ENCODE measurements at places on chromosomes 11 and 22.

- no peak for DNase-seq
Observed at GRCh38 chr11:48025293-48025983, 45.1 kb downstream of the PTPRJ start.

- no peak for DNase-seq
Observed at GRCh38 chr22:42683578-42684283, 34.5 kb upstream of the CYB5R3 start.

- DNase-seq, result peak; percentile 16
Observed at GRCh38 chr11:107496011-107496410, 38.4 kb upstream of the CWF19L2 start.

- no peak for DNase-seq
Observed at GRCh38 chr11:120893440-120894201, 130.3 kb upstream of the TBCEL start.

DNA sequence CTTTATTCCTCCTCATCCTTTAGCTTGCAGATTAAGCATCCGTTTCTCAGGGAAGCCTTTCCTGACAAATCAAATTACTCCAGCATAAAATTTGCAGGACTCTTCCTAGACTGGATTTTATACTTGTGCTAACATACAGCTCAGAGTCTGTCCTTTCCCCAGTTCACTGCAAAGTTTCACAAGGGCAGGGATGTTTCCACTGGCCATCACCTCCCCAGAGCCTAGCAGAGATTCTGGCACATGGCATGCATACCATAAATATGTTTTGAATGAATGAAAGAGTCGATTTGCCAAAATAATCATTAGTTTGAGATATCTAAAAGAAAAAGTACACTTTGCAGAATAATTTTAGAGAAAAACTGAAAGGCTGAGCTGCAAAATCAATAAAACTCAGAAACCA lies 10.6 kb downstream of the MSANTD4 start:
- no peak for DNase-seq

GRCh38 chr22:18947905-18948304 lies 11.8 kb upstream of the PRODH start:
- DNase-seq, result no peak

GRCh38 chr11:5366856-5367255 lies 15.5 kb downstream of the OR51B6 start:
- DNase-seq, result no peak

GRCh38 chr11:47101406-47101805 lies 75.3 kb downstream of the ARFGAP2 start:
- DNase-seq, result no peak

- DNase-seq, result no peak
Observed at GRCh38 chr11:862081-862661, 19.5 kb downstream of the TSPAN4 start.

GRCh38 chr22:44146088-44146861 lies 34.5 kb upstream of the PARVG start:
- no peak for DNase-seq

- no peak for DNase-seq
Observed at GRCh38 chr22:28889478-28890024, 6.2 kb downstream of the ZNRF3 start.

- no peak for DNase-seq
Observed at GRCh38 chr11:128568166-128568778, 19.1 kb downstream of the ETS1 start.

DNA sequence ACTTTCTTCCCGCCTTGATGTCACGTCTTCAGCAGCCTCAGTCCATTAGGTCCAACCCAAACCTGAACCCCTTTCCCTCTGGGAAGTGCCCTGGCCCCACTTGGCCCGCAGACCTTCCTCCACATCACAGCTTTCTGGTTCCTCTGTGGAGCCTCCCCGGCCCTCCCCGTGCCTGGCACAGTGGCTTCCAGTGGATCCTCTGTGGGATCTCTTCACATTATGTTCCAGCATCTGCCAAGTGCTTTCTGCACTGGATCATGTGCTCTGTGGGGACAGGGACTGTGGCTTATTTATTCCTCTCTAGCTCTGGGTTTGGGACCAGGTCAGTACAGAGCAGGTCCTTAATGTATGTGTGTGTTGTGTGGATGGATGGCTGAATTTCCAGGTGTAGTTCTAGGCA lies 30.9 kb downstream of the POLR3H start:
- DNase-seq, result no peak

GRCh38 chr22:38843201-38843656 lies 599 bp downstream of the NPTXR start:
- peak; percentile 32 for DNase-seq

GRCh38 chr22:23144432-23144831 lies 845 bp upstream of the RAB36 start:
- DNase-seq, result no peak

DNA sequence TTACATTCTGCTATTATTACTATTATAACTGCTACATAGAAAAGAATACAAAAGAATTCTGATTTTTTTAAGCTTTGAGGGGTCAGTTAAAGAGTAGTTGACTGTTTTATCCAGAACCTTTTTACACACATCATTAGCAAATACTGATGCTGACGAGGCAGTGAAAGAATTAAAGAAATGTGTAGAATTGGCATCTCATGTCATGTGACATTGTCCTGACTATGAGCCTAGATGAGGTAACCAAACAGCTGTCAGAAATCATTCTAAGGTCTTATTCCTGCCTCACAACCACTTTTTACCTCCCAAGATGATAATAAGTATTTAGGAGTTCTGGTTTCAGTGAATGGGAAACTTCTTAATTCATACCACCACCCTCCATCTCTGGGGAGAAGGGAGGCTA lies 121.0 kb downstream of the SLC1A2 start:
- no peak for DNase-seq

DNA sequence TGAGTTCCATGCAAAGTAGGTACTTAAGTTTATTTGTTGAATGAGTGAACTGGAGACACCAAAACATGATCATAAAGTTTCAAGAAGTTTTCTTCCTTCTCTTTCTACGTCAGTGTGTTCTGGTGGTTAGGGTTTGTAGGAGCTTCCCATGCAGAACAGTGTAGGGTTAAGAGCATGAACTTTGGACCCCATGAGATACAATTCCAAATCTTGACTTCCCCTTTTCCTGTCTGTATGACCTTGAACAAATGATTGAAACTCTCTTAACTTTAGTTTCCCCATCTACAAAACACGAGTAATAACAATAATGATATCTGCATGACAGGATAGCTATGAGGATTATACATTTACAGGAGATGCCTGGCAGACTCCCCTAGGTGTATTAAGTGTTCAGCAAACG lies 41.0 kb upstream of the TENM4 start:
- no peak for DNase-seq

- DNase-seq, result no peak
Observed at GRCh38 chr11:73218106-73218829, at the start of gene P2RY2. P2RY2 (plus strand) TSS chr11:73218281; CDS start chr11:73234160, 15,879 bp downstream.

DNA sequence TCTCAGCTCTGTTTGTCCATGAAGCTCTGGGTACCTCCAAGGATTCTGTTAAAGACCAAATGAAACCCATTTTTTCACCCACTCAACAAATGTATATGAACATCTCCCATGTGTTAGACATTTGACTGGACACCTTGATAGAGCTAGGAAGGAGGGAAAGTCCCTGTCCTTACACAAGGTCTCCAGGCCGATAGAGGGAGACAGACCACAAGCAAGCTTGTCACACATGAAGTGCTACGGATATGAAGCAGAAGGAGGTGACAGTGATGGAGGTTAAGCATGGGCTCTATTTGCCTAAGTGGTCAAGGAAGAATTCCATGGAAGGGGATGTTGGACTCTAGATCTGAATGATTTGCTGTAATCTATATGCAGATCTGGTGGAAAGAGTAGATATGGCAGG lies 138.5 kb downstream of the MYO18B start:
- no peak for DNase-seq

DNA sequence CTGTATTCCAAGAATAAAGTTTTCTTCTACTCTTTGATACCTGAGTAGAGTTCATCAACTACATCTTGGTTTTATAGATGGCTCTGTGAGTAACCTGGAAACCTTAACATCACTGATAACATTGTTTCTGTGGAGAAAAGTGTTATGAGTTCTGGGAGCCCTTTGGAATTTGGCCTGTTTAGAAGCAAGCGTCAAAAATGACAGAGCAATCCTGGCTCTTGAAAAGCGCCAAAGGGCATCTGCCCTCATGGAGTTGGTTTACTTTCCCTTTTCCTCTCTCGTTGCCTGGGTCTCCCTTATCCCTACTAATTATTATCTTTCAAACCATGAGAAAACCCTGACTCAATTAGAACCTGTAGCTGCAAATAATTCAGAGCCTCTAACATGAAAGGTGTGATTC lies 140.1 kb downstream of the DBX1 start:
- no peak for DNase-seq

DNA sequence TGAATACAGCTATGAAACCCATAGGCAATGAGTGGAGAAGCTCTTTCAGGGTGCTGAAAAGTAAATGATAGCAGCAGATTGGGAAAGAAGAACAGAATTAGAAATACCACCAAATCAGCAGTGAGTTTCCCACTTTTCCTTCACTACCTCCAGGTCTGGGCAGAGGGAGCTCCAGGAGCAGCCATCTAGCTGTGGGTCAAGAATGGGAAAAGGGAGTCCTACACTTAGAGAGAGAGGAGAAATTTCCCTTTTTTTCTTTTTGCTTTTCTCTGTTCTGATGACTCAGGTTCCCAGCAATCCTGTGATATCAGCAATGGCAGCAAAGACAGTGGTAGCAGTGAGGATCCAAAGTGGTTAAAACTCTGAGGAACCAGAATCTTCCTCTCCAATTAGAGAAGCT lies 263.9 kb downstream of the NXPE2 start:
- DNase-seq, result no peak

DNA sequence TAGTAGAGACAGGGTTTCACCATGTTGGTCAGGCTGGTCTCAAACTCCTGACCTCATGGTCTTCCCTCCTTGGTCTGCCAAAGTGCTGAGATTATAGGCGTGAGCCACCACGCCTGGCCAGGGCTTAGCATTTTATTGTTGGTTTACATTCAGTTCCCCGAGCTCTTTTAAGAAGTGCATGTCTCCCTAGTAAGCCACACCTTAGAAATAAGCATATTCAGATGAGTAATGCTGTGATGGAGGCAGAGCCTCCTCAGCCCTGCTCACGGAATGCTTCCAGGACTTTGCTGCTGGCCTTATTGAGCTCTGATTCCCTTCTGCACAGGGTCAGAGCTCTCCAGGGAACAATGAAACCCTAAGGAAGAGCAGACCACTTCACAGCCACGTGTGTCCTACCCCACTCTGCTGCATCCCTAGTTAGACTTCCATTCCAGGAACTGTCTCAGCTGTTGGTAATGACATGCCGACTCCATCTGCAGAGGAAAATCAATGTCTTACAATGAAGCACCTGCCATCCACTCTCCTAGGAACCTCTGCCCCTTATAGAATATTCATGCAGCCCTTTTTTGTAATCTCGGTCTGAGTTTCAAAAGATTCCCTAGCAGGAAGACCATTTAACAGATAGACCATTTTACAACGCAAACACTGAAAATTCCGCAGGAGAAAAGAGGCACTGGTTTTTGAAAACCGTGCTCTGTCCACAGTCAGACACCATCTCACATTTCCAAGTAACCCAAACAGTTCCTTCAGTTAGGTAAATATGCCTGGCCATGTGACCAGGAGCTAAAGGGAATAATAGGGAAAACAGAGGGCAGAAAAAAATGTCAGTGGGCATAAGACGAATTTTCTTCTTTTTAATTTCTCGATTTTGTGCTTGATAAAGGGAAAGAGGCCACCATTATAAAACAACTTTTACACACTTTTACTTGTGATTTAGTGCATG lies 1.7 kb upstream of the JAM3 start:
- no peak for DNase-seq

GRCh38 chr11:2667940-2668339 lies 31.9 kb downstream of the KCNQ1OT1 start:
- DNase-seq, result no peak

DNA sequence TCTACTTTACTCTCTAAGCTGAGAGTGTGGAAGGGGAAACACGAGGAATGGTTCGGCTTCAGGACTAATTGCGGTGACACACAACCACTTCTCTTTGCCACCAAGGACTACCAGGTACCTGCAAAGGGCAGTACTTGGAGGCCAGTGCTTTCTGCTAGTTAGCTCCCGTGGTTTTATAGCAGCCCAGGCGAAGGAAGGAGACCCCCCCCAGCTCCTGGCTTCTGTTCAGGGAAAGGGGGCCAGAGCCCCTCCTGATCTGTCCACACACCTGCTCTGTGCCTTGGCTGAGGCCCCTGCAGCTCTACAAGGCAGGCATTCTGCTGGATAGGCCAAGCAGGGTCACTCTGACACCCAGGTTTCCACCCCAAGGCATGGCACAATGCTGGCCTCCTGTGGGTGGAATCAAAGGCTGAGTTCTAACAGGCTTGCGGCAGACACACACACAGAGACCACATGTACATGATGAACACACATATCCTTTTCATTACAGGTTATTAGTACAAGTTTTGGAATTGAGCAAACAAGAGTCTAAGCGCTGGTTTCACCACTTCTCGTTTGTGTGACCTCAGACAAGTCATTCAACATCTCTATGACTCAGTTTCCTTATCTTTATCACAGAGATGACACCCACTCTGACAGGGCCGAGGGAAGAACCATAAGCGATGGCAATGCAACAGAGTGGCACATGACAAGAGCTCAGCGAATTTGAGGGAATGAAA lies 7.5 kb downstream of the SERPIND1 start:
- no peak for DNase-seq

- peak; percentile 96 for DNase-seq
Observed at GRCh38 chr11:102560555-102561011, 30.0 kb upstream of the MMP7 start.

GRCh38 chr22:46929046-46929709 lies 166.7 kb downstream of the TBC1D22A start:
- DNase-seq, result peak; percentile 99

DNA sequence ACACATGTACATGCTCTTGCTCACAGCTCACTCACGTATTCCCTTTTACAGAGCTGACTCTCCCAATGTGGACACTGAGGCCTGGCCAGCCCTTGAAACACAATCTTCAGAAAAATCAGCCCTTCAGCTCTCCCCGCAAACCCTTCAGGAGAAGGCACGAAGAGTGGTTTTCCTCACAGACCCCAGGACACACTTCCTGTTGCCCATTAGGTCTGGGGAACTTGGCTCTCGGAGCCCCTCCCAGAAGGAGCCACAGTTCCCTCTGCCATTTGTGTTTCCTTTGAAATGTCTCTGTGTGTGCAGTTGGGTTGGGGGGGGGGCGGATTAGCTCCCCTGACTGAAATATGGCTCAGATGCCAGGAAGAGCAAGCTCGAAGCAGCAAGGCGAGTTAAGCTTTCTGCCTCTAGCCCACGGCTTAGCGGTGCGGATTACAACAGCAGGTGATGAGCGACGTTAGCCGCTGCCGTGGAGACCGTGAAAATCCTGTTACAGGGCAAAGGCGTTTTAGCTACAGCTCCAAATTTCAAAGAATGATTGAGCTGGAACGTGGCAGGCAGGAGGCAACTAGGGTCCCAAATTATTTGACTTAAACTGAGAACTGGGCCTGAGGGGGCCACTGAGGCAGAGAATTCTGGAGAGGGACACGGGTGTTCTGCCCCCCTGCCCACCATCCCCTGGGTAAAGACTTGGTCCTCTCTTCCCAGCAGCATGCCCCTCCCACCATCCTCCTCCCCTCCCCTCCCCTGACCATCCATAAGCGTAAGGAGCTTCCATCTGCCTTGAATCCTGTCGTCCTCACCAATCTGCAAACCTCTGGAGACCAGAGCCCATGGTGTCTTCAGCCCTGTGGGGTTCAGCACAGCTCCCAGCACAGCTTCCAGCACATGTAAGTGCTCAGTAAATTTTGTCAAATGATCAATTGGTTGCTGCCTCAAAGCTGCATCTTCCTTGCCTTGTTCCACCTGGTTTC lies 598.6 kb downstream of the BUD13 start:
- DNase-seq, result no peak

- no peak for DNase-seq
Observed at GRCh38 chr11:13503393-13503792, 7.6 kb upstream of the PTH start.

- DNase-seq, result no peak
Observed at GRCh38 chr11:73189315-73189714, 28.8 kb upstream of the P2RY2 start.

GRCh38 chr11:117072517-117073461 lies 25.4 kb downstream of the SIK3 start:
- peak; percentile 73 for DNase-seq

All from foreskin melanocyte (primary cell).